ENCODE measurements at places on chromosomes 7 and 10.

DNA sequence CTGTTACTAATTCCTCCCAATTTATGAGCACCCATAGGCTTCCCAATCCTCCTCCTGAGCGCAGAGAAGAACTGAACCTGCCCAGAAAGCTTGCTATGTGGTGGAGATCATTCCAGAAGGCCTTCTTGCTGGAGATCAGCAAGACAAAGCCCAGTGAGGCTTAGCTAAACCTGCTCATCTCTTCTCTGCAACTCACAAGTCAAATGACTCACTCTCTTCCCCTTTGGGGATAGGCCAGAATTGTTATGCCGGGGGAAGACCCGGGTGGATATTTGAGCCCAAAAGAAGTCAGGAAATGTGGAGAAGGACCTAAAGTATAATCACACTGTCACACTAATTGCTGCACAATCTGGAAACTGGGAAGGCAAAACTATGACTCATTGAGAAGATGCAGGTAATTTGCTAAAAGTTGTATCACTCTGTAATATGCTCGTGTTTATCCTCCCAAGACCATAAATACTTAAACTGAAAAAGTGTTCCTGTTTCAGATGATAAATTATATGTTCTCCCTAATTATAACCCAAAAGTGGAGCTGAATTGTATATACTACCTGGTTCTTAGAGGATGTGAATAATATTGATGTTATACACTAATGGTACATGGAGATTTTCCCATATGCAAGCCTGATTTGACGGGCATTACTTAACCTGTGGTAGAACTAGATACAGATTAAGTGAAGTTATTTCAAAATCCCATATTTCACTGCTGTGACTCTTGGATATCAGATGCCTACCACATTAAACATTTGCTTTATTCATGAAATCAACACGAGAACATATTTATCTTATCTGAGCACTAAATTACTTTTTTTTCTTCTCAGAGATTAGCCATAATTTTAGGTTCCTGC lies 6.4 kb downstream of the NEBL start:
- no peak for DNase-seq

- no peak for DNase-seq
Observed at GRCh38 chr10:9274206-9274755, 1219.8 kb downstream of the GATA3 start.

GRCh38 chr10:66189271-66189670 lies 736.6 kb upstream of the LRRTM3 start:
- DNase-seq = no peak

DNA sequence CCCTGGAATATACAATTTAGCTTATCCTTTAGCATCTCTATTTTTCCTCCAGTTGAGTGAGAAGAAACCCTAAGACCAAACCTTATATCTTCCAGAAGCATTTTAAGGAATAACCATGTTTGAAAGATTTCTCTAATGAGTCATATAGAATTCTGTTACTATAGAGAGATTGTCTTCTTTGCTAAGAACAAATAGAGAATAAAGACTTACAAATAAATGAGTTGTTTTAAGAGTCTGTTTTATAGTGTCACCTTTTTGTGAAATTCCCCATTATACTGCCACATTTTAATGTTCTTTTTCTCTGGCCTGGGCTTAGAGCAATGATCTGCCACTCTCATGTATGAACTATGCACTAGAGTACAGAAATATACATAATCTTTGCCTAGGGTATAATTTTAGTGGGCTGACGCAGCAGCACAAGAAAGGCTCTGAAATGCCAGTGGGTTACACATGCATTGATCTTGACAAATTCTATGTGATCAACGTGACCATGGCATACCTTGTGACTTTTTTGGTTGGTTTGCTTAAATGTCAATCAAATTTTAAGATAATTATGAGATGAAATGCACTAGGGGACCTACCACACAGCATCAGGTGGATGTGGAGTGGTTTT lies 145.1 kb upstream of the MKLN1 start:
- no peak for DNase-seq

- no peak for DNase-seq
Observed at GRCh38 chr7:135855846-135856245, 107.2 kb upstream of the FAM180A start.

DNA sequence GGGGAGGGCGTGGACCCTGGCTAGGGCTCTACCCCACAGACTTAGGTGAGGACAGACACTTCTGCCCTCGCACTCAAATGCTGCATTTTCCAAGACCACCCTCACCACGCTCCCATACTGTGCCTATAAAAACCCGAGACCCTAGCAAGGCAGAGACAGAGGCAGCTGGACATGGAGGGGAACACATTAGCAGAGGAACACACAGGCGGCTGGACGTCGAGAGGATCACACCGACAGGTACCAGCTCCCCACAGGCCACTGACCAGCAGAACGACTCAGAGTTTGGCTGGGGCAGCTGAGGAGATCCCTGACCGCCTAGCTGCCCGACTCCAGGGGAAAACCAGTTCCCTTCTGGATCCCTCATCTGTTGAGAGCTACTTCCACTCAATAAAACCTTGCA lies 338.2 kb upstream of the SMIM30 start:
- no peak for DNase-seq

- DNase-seq = no peak
Observed at GRCh38 chr10:16968416-16969041, 151.3 kb upstream of the RSU1 start.

DNA sequence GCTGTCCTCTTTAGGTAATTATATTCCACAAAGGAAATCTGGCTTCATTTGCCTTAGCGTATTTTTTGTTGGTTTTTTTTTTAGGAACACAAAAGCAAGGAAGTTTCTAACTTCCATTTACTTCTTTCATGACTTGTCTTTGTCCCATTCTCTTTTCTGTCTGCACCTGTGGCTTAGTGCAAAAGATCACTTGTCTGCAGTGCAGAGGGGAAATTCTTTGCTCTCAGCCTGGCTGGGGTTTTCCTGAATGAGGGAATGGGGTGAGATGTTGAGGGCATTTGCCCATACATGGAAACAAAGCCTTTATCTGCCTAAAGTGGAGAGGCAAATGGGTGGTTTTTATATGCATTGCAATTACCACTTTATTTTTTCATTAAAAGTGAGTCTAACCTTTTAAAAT lies 361.1 kb upstream of the IGFBP3 start:
- DNase-seq = no peak

GRCh38 chr10:78798976-78799730 lies 269.6 kb upstream of the ZMIZ1 start:
- no peak for DNase-seq

- DNase-seq = no peak
Observed at GRCh38 chr7:79353720-79354468, 99.6 kb downstream of the MAGI2 start.

- no peak for DNase-seq
Observed at GRCh38 chr10:5592070-5592469, 67.3 kb downstream of the CALML3 start.

- no peak for DNase-seq
Observed at GRCh38 chr7:50142425-50143017, 49.5 kb upstream of the ZPBP start.

GRCh38 chr10:12726971-12727831 lies 274.3 kb downstream of the CCDC3 start:
- no peak for DNase-seq

DNA sequence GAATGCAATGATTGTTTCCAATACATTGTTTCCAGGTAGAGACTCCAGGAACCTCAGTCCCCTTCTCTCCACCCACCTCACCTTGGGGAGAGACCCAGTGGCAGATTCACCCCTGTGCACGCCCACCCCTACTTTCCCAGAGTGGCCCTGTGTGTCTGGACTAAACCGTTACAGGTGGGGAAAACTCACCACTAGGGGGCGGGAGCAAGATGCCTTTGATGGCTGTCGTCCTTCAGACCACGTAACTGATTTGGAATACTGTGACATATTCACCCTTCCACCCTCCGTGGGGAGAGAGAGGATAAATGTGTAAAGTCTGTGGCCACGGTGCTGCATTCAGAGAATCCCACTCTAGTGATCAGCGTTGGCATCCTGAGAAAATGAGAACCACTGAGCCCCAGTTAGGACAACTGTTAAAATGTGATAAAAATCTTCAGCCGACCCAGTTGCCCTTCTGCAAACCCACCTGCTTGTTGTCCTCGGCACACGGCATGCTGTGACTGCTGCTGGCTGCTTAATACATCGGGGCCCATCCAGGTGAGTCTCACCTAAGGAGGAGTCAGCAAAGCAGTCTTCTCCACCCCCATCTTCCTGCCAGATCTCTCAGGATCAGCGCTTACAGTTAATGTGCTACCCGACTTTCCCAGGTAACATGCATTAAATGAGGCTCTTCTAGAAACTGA lies 41.5 kb upstream of the NMT2 start:
- peak; percentile 44 for DNase-seq

DNA sequence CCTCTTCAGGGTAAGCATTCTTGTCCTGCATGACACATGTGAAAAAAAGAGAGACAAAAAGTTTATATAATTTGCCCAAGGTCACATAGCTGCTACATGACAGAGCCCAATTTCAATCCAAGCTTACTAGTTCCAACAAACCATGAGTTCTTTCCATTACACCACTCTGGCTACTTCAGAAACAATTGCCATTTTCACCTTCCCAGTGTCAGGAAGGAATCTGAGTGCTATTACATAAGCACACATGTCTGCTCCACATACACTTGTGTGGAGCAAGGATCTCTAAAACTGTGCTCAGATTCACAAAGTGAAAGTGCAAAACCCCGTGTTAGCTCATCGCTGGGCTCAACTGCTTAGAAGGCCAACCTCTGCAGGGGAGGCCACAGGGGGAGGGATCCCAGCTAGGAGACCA lies 356.2 kb upstream of the NFE2L3 start:
- DNase-seq = no peak

- DNase-seq = no peak
Observed at GRCh38 chr10:124864421-124865193, 63.0 kb downstream of the ABRAXAS2 start.

GRCh38 chr10:114289096-114289436 lies 50.0 kb downstream of the VWA2 start:
- no peak for DNase-seq

GRCh38 chr7:22876986-22877729 lies 54.5 kb upstream of the TOMM7 start:
- no peak for DNase-seq

DNA sequence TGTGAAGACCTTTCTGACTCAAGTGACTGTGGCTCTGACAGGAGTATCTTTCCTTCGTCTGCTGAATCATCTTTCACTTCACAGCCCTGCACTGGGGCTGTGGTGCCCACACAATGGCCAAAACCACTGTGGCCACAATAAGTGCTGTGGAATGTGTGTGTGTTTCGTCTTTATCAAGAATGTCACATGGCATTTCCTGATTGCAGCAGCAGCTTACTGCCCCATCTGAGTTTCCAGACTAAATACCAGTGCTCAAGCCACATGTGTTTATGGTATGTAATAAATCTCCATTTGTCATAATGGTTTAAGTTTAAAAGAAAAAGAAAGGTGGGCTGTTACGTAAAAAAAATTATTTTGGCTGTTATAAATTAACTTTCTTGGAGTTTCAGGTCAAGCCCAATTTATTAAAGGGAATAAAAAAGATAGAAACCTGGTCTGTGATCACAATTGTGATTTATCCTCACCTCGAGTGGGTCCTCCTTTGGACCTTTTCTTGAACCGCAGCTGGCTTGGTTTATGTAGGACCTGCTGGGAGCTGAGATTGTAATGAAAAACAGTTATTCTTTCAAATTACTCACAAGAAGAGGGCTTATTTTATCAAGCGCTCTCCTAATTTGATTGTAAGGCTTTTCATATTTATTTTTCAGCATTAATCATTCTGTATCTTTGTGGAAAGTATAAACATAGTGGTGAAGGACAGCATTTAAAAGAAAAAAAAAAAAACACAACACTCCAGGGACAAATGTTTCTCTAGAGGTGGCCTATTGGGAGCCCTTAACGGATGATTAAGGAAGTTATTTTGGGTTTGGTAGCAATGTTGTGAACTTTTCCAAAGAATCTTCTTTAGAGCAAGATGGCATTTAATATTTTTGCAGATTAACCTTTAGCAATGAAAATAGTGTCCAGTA lies 116.2 kb downstream of the LRMDA start:
- no peak for DNase-seq

GRCh38 chr7:129394982-129395914 lies 39.0 kb upstream of the STRIP2 start:
- no peak for DNase-seq

DNA sequence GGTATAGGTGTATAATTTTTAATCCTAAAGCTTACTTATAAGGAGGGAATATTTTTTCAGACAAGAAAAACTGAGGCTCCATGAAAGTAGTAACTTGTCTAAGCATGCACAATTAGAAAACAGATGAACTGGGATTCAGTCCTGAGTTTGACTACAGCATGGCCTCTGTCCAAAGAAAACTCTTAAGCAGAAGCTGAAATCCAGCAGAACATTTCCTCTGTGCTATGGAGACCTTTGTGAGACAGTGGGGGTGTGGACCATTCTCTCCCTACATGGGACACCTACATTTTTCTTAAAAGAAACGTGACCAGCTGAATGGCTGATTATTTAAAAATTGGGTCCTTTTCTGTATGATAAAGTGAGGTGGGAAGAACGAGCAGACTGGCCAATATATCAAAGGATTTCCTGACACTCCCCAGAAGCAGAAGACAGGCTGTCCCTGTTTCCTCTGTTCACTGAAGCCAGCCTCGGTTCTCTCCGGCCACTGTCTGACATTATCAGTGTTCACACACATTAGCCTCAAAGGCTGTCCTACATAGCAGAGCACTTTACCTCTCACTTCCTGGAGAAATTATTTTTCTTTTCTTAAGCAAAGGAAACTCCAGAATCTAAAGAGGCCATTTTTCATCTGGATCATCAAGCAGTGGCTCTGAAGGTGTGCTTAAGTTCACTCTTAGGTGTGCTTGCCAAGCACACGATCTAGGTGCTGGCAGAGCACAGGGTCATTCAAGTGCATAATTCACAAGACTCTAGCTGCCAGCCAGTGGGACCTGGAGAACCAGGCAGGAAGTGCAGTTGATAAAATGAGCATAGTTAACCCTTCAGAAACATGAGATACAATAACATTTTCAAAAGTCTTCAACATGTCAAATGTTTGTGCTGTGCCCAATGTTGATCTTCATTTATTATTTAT lies 40.4 kb upstream of the KIAA1217 start:
- no peak for DNase-seq

DNA sequence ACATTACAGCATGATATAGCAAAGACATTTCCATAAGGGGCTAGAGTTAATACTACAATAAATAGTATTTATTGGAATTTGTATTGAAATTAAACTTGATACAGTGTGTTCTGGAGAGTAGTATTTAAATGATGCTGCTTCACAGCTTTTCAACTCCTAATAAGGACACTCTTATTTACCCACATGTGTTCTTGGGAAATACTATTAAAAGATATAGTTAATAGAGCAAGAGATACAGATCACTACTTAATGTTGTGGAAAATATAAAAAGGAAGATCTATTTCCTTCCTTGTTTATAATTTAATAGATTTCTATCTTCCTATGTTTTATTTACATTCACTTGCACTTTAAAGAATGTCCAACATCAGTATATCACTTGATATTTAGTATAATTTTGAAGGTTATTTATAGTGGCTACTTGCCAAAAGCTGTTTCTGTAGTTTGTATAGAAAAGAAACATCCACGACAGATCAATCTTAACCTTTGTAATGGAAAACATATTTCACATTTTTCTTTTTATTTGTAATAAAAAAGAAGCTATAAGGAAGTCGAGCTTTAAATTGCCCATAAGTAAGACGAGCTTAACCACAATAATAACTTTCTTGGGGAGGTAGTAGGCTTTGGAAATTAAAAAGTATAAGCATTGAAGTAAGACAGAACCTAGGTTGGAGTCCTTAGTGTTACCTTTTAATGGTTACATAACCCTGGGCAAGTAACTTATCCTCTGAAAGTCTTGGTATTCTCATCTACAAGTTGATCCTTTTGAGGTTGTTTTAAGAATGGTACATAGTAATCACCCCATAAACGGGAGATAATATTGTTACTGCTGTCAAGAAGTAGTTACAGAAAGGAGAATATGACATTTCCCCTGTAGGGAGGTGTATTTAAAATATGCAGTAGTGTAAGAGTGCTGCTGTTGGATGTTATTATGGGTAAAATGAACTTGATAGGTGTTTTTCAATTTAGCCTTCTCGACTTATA lies 32.8 kb downstream of the CPED1 start:
- no peak for DNase-seq

Measured in amygdala (tissue), 56 donors.